ENCODE measurements at places on chromosomes 3 and 15.

DNA sequence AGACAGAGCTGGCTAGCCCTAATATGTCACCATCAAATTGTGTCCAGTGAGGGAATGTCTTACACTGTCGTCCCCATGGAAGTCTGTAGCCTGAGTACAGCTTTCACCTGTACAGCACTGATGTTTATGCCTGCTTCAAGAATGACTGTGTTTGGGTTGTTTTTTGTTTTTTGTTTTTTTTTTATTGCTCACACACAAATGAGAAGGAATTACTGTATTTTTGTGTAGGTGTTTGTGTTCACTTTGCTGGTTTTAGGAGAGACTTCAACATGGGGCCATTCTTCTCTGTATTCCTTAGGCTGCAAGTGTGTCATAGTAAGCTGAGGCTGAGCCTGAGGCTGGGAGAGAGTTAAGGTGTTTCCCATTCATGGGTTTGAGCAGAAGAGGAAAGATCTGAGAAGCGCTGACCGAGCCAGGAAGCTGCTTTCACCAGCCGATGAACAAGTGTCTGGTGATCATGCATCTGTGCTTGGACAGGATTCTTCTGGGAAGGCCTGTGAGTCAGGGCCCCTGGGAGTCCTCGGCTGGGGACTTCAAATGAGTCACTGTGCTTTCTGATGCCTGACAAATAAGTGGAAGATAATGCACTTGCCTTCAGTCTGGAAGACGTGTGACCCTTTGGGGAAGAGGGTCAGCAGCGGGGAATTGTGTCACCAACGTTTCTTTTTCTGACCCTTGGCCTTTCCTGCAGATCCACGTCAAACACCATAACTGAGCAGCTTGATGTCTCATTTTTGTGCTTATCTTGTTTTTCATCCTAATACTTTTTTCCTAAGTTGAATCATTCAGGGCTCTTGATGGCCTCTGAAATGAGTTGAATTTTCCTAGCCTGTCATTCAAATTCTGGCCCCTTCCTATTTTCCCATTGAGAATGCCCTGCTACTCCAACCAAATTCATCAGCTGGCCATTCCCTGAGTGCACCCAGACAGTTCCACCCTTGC, 36.7 kb upstream of the ZBTB38 start:
- peak; percentile 97 for DNase-seq

GRCh38 chr15:95215017-95215416, 983.7 kb downstream of the MCTP2 start:
- DNase-seq: no peak

DNA sequence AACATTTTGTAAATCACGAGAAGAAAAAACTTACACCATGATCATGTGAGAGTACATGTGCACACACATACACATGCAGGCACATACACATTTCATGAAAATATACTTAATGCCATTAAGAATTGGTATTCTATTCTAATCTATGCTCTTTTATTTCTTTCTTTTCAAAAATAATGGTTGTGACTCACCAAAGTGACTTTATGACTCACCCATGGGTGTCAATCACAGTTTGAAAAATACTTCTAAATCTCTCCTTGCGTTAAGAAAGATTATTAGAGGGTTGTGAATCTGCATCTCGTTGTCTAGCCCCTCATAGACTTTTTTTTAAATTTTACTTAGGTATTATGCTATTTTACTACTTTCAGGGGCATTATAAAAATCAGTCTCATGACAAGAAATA, 254.2 kb downstream of the TUSC7 start:
- DNase-seq: no peak

- DNase-seq: no peak
These were observed 1.0 kb upstream of the IGF2BP2 start for GRCh38 chr3:185825639-185826481.

GRCh38 chr3:99858469-99858868, 40.8 kb downstream of the CMSS1 start:
- DNase-seq: no peak

DNA sequence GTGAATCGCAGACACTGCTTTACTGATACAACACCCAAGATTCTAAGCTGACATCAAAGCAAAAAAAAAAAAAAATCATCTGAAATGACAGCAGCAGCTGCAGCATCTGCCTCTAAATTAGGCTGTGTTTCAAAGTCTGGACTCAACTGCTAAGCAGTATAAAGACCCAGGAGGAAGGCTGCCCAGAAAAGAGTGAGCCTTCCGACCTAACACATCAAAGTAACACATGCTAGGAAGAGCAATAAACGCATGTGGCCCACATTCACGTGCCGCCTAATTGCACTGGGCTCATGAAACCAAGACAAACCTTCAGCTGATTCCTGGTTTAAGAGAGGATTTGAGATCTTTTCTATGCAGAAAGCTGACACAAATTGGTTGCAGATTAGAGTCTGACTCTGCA, 317.1 kb downstream of the ZIC4 start:
- DNase-seq: no peak

GRCh38 chr15:42800731-42801474, 64.0 kb upstream of the CDAN1 start:
- no peak for DNase-seq

All from HS-5 (cell line).